NCI-H2227 treated with DMSO at 0.1 percent for 48 hours (cell line): ENCODE measurements at places on chromosomes 11 and 22.

DNA sequence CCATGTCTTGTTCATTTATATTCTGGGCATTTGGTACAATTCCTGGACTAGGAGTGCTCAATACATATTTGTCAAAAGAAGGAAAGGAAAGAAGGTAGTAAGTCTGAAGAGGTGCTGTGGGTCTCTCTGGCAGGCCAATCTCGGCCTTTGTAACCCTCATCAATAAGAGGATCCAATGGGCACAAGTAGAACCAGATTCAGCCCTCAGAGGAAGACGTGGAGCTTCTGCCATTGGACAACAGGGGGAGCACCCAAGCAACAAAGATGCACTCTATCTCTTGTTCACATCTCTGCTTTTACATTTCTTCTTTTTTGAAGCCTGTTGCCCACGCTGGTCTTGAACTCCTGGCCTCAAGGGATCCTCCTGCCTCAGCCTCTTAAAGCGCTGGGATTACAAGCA lies 2.2 kb upstream of the VPS11 start:
- no peak for DNase-seq

GRCh38 chr22:23698094-23698493 lies 7.3 kb downstream of the RGL4 start:
- no peak for DNase-seq

DNA sequence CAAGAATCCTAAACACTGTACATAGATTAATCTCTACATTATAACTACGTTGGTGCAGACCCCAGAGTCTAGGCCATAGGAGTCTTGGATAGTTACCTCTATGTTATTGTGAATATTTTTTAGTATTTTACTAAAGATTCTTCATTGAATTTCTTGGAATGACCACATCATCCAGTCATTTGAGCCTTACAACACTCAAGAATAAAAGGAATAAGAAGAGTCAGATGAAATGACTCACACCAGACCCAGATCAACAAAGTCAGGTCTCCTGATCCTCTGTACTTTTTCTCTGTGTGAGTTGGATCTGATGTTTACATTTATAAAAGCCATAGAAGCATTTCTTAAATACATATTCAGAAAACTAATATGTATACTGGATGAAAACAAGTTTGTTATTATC lies 179.2 kb upstream of the ARHGAP20 start:
- no peak for DNase-seq

GRCh38 chr11:78100676-78101472 lies 21.2 kb upstream of the NDUFC2 start:
- no peak for DNase-seq

- no peak for DNase-seq
These were observed at the start of gene FXYD2 for GRCh38 chr11:117824571-117825537. Gene FXYD2, minus strand, starts transcription at chr11:117824744. Its CDS starts 66 bp downstream, at chr11:117824678.

GRCh38 chr11:47271961-47272661 lies 2.2 kb downstream of the MADD start:
- DNase-seq, result peak; percentile 52

GRCh38 chr11:94218372-94218771 lies 86.0 kb upstream of the IZUMO1R start:
- DNase-seq, result no peak

DNA sequence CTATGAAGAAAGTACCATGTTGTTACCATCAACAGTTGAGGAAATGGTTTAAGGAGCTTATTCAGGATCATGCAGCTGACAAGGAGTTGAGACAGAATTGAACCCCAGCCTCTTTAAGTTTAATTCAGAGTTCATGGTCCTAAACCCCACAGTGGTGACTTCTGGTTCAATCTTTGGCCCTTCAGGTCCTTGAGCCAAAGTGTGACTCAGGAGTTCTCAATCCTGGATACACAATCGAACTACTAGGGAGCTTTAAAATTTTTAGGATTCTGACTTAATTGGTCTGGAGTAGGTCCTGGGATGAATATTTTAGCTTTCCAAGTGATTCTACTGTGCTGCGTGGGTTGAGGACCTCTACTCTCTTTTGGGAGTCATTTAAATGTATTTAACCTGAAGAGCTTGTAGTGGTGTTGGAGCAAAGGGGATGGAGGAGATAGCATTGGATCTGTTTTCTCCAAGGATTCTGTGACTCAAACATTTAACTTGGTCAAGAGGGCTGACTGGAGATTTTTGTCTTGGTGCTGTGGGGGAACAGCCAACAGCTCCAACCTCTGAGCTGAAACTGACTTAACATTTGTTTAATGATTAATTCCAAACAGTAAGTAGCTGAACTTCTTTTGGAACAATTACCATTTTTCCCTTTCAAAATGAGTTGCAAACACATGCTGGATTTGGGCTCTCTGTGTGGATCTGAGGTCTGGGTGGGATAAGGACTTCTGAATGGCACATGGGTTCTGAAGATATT lies 80.1 kb downstream of the INSC start:
- no peak for DNase-seq

- DNase-seq, result no peak
These were observed 78.3 kb downstream of the SLC17A6 start for GRCh38 chr11:22416462-22416861.

DNA sequence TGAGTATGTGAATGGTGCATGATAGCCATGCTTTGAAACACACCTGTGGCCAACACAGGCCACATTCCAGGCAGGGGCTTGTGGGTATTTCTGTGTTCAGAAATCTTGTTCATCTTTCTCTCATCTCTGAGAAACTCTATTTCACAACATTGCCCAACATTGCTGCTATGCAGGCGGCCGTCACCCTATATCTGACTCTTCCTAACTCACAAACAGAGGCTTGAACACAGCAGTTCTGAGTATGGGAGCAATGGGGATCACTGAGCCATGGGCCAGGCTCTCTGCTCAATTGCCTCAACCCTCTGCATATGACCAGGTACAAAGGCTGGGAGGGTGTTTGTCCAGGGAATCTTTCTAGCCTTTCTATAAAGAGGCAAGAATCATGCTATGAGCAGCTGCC lies 259.9 kb downstream of the BUD13 start:
- DNase-seq, result no peak

GRCh38 chr11:8564526-8564925 lies 29.5 kb downstream of the STK33 start:
- DNase-seq, result no peak

GRCh38 chr11:130414107-130415080 lies 14.0 kb downstream of the ADAMTS8 start:
- DNase-seq, result no peak

GRCh38 chr11:114172055-114172861 lies 112.7 kb downstream of the ZBTB16 start:
- no peak for DNase-seq

DNA sequence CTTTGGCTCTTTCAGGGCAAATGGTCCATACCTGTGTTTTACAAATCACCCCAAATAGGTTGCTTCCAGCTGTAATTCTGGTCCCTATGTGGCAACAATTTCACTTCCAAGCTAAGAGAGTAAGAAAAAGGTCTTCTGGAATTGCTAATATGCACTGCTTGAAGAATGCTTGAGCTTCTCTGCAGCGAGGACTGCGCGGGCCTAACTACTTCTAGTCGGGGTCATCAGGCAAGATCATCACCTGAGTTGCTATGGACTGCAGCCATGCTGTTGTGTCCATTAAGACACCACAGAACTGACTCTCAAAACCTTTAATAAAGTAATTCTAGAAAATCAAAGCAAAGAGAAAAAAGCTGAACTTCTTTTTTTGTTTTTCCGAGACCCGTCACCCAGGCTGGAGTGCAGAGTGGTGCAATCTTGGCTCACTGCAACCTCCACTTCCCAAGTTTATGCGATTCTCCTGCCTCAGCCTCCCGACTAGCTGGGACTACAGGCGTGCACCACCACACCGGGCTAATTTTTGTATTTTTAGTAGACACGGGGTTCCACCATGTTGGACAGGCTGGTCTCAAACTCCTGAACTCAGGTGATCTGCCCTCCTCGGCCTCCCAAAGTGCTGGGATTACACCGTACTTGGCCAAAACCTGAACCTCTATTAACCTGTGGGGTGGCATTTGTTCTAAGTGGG lies 2.2 kb downstream of the JOSD1 start:
- no peak for DNase-seq

GRCh38 chr11:15748741-15749140 lies 607.6 kb downstream of the SOX6 start:
- DNase-seq, result no peak

GRCh38 chr11:123195188-123196059 lies at the start of gene CLMP:
Gene CLMP, minus strand, starts transcription at chr11:123195248. Its CDS starts 308 bp downstream, at chr11:123194940.
- DNase-seq, result no peak

DNA sequence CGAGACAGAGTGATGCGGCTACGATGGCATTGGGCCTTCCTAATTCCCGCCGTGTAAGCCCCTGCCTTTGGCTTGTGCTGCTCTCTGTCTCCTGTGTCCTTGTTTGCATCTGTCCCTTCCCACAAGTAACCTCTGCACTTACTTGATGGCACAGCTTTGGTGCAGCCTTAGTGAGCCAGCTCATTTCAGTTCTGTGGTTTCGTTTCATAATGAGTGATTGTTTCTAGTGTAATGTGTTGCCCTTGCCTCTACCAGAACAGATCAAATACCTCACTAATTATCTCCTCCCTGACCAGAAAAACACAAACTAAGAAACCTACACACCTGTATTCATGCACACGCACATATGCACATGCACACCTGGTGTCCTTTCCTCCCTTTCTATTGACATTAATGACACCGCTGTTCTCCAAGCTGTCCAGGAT lies 58.8 kb downstream of the GRK3 start:
- DNase-seq, result no peak

- no peak for DNase-seq
These were observed 68.5 kb upstream of the ARFGAP3 start for GRCh38 chr22:42925598-42925997.

DNA sequence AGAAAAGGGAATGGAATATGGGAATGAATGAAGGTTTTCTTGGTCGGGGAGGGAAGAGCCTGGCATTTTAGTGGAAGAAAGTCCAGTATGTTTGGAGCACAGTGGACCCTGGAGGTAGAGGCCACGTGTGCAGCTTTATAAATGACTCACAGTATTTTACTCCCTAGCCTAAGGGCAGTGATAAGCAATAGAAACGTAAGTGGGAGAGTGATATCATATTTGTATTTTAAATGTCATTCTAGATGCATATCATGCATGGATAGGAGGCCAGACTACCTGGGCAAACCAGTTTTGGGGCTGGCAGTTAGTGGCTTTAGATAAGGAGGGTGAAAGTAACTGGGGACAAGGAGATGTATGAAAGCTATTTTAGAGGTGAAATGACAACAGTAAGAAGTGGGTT lies 174.1 kb downstream of the ARHGAP42 start:
- no peak for DNase-seq

- DNase-seq, result no peak
These were observed 10.7 kb downstream of the CRY2 start for GRCh38 chr11:45857961-45858474.

DNA sequence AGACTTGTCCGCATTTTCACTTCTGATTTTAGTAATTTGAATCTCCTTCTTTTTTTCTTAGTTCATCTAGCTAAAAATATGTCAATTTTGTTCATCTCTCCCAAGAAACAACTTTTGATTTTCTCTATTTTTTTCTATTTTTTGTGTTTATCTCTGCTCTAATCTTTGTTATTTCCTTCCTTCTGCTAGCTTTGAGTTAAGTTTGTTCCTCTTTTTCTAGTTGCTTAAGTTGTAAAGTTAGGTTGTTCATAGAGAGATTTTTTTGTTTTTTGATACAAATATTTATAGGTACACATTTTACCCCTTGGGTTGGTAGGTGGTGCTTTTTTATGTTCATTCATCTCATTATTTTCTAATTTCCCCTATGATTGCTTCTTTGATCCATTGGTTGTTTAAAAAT lies 22.1 kb upstream of the XKR3 start:
- no peak for DNase-seq

GRCh38 chr11:36564376-36565030 lies 3.3 kb upstream of the RAG1 start:
- DNase-seq, result peak; percentile 86

DNA sequence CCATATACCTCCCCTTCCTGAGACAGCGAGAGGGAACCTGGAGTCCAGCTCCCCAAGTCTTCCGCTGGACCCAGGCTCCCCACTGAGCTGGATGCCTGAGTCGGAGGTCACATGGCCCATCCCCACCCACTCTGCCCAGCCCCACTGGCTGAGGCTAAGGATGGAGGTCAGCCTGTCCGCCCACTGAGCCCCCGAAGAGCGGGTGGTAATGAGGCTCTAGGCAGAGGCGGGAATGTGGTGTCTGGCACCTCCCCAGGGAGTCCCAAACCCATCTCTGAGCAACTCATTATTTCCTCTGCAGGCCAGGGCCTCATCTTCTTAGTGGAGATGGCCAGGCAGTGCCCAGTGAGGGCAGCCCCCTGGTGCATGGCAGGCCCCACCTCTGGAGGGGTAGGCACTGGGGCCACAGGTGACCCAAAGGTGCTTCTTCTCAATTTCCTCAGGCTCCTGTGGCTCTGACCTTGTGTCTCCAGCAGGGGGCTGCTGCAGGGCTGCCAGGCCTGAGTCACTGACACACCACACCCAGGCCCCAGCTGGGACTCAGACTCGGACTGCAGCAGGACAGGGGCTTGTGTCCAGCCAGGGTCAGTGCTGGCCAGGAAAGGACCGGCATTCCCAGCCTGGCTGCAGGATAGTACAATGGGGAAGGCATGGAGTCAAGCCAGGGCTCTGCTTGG lies 10.2 kb upstream of the PDE2A start:
- DNase-seq, result no peak

- peak; percentile 9 for DNase-seq
These were observed 1.2 kb downstream of the ELFN2 start for GRCh38 chr22:37425800-37426705.

DNA sequence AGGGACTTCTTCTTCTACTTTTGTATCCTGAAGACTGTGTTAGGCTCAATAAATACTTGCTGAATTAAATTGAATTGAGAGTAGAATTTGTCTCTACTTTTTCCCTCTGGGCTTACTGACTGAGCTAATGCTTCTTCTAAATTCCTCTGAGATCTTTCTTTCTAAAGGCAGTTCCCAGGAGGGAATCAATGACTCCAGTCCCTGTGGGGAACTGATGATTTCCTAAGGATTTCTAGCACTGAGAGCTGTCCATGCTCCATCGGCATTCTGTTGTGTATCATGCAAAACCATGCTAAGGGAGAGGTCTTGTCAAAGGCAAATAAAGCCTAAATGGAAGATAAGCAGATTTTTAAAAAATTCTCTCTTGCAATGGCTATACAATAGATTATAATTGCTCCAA lies 148.8 kb upstream of the KIRREL3 start:
- DNase-seq, result no peak

DNA sequence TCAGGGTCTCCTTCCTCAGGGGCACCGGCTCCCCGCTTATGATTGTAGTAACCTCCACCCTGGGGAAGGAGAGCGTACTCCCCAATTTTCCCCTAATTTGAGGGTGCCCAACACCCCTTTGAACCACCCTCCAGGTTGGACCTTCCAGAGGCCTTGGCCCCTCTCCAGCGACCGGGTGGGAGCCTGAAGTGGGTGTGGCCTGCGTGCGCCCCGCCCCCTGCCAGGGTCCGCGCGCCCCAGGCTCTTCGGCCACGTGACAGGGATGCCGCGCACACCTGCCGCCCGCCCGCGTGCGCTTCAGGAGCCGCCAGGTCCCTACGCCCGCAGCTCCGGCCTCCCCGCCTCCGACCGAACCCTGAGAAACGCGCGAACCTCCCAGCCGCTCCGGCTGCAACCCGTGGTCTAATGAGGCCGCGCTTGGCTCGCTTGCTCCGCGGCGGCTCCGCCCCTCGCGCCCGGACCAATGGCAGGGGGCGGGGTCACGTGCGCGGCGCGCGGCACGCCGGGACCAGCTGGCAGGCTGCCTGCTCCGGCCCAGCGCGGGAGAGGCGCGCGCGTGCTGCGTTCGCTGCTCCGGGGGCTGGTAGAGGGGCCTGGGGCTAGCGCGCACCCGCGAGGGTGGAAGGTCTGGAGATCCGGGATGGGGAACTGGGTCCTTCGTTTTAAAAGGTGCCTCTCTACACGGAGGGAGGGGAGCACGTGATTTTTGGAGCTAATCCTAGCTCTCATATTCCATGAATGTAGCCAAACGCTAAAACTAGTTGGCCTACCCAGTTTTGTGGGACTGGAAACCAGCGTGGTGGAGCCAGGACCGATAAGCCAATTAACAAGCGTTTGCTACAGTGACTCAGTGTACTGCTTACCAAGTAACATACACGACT lies at the start of gene FOXRED2:
Gene FOXRED2 (minus strand): TSS at position 404 of the 881 bp plus-strand sequence. CDS start 618 bp downstream, outside the sequence.
- DNase-seq, result peak; percentile 71
